H1 (cell line): ENCODE measurements at places on chromosomes 12 and 14.

DNA sequence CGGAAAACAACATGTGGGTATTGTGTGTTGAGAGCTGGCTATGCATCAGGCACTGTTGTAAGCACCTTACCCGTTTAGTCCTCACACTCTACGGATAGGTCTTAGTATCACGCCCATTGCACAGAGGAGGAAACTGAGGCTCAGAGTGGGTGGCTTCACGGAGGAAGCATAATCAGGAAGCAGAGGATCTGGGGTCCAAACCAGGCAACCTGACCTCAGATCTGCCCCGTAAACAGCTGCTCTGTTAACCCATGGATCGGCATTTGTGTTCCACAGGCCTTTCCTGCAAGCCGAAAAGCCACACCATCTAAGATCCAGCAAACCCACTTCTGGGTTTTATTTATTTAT lies 107.9 kb downstream of the SCARB1 start:
- no peaks in the 10 kb centered on the region for H3K27me3 ChIP-seq
- H3K4me3 ChIP-seq, result no peak overlapping the region
- no peak overlapping the region for H3K27ac ChIP-seq
- no peaks in the 10 kb centered on the region for H3K36me3 ChIP-seq

GRCh38 chr12:40253936-40254335 lies 29.1 kb downstream of the LRRK2 start:
- no peak overlapping the region for H3K27ac ChIP-seq
- no peak for DNase-seq
- no peaks in the 10 kb centered on the region for H3K27me3 ChIP-seq
- no peaks in the 10 kb centered on the region for H3K4me1 ChIP-seq

DNA sequence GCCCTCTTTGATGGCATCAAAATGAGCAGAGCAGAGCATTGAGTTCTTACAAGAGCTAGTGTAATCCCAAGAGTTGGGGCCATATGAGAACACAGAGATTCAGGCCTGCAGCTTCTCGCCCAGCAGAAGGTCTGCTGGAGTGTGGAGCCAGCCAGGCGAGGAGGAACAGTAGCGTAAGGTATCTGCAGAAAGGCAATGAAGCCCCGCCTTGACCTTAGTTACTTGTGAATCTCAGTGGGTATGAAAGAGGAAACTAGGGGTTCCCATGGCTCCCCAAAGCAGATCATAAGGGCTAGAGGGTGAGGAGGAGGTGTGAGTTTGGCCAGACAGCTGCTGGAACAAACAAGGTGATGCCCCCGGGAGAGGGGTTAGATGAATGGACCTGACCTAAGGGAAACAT lies 49.4 kb downstream of the SLC8A3 start:
- no peaks in the 10 kb centered on the region for H3K27me3 ChIP-seq
- no peak overlapping the region for H3K27ac ChIP-seq
- peaks cover 2% of the 10 kb centered on the region for H3K4me1 ChIP-seq
- DNase-seq, result no peak
- no peaks in the 10 kb centered on the region for H3K36me3 ChIP-seq
- H3K4me3 ChIP-seq, result no peak overlapping the region

- no peak for DNase-seq
- H3K4me1 ChIP-seq, result no peaks in the 10 kb centered on the region
- H3K36me3 ChIP-seq, result no peaks in the 10 kb centered on the region
- H3K4me3 ChIP-seq, result no peak overlapping the region
These were observed 103.6 kb downstream of the ADGRD1 start for GRCh38 chr12:131057211-131057721.

GRCh38 chr12:118237908-118238307 lies 102.0 kb downstream of the PEBP1 start:
- no peaks in the 10 kb centered on the region for H3K36me3 ChIP-seq
- no peak overlapping the region for H3K27ac ChIP-seq
- no peaks in the 10 kb centered on the region for H3K4me1 ChIP-seq
- H3K27me3 ChIP-seq, result no peaks in the 10 kb centered on the region

DNA sequence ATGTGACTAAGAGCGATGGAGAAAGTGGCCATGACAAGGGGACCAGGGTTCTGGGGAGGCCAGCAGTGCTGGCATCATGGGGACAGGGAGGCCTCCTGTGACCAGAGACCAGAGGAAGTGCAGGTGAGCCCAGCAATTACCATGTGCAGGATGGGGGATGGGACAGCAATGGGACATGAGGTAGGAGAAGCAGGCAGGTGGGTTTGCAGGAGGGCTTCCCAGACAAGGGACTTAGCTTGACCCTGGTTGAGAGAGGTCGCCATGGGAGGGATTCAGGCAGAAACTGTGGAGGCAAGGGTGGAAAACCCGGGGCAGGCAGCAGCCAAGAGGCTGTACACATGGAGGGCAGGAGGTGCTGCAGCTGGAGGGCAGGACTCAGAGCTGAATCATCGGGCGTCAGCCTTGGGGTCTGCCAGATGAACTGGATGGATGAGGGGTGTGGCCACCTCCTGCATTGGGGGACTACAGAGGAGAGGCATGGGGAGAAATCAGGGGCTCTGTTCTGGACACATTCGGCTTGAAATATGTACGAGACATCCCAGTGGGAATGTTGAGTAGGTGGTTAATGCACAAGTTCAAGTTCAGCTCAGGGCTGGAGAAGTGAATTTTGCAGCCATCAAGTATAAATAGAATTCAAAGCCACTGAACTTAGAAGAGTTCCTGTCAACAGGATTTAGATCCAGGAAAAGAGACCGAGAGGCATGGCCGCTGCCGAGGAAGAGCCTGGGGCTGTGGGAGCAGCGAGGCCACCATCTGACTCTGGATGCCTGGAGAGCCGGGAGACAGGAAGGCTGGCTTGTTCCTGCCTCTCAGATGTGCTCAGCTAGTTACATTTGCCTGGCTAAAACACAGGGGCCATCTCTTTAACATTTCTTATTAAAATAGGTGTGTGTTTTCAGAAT lies 36.6 kb downstream of the SFSWAP start:
- H3K36me3 ChIP-seq, result peaks cover 16% of the 10 kb centered on the region
- DNase-seq, result no peak
- H3K27ac ChIP-seq, result no peak overlapping the region
- H3K27me3 ChIP-seq, result no peaks in the 10 kb centered on the region
- no peak overlapping the region for H3K4me3 ChIP-seq

GRCh38 chr12:49626169-49626835 lies 2.9 kb downstream of the PRPF40B start:
- H3K27ac ChIP-seq, result no peak overlapping the region
- H3K36me3 ChIP-seq, result no peaks in the 10 kb centered on the region
- H3K4me1 ChIP-seq, result peaks cover 7% of the 10 kb centered on the region
- H3K27me3 ChIP-seq, result no peaks in the 10 kb centered on the region

DNA sequence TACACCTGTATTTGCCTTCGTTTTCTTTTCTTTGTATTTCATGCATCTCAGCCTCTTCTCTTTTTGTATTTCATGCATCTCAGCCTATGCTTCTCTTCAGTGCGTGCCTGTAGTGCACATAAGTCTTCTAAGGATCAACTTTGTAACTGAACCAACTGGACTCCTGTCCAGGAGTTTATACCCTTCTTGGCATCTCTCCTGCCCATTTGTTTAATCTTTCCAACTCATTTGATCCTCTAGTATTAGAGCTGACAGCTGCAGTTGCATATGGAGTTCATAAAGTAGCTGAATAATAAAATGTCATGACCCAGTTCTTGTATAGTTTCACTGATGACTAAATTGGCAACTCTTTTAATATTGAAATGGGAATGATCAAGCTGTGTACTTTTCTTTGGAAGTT lies 89.7 kb downstream of the FGD4 start:
- peaks cover 2% of the 10 kb centered on the region; the same call in 1 of the 2 replicates for H3K4me1 ChIP-seq
- no peak overlapping the region for H3K4me3 ChIP-seq
- H3K27ac ChIP-seq, result no peak overlapping the region
- no peaks in the 10 kb centered on the region for H3K27me3 ChIP-seq
- DNase-seq, result no peak

DNA sequence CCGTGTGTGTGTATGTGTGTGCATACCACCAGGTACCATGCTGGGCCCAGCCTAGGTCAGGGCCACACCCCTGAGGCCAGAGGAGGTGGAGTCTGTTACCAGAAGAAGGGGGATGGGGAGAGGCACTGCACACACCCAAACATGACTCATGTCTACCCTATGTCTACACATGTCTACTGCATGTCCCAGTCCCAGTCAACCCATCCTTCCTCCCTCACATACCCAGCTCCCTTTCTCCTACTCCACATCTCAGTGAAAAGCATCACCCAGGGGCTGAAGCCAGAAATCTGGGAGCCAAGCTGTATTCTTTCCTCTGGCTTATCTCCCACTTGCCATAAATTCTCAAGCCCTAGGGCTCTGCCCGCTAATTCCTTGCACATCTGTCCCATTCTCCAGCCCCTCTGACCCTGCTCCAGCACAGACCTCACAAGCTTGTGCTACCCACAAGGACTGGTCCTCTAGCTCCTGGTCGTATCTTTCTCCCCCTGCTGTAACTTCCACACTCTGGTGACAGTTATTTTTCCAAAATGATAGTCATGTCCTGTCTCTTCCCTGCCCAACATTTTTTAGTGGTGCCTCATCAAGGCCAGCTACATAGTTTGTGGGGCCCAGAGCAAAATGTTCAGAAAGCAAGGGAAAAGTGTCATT lies 18.0 kb upstream of the APPL2 start:
- H3K27ac ChIP-seq, result no peak overlapping the region
- H3K4me1 ChIP-seq, result no peaks in the 10 kb centered on the region
- no peaks in the 10 kb centered on the region for H3K36me3 ChIP-seq
- no peak for DNase-seq
- H3K27me3 ChIP-seq, result no peaks in the 10 kb centered on the region
- no peak overlapping the region for H3K4me3 ChIP-seq

DNA sequence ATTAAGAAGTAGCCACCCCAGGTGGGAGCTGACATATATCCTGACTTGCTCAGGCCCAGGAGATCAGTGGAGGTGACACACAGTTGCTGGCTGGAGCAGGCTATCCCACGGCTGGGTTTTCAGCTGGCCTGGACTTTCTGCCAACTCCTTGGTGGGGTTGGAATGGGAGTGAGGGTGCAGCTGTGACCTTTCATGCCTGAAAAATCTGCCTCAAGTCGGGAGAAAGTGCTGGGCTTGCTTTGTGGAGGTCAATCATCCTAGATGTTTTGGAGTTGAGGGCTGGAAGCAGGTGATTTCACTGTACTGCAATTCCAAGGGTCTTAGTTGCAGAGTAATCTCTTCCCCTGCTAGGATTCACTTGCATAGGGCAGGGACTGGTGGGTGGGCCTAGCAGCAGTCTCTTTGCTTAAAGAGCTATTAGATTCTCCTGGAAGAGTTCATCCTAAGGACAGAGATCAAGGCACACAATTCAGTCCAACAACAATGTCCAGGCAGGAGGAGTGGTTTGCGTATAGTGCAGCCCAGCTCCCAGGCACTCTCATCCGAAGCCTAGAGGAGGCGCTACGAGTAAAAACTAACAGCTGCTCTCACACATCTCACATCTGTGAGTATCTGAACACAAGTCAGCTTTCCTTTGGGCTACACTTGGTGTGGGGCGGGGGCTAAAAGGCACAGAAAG lies 98.1 kb downstream of the GAS2L3 start:
- H3K27me3 ChIP-seq, result no peaks in the 10 kb centered on the region
- H3K4me3 ChIP-seq, result no peak overlapping the region
- no peaks in the 10 kb centered on the region for H3K36me3 ChIP-seq
- H3K27ac ChIP-seq, result no peak overlapping the region
- no peaks in the 10 kb centered on the region for H3K4me1 ChIP-seq
- no peak for DNase-seq

GRCh38 chr12:67354322-67354721 lies 85.2 kb downstream of the CAND1 start:
- no peaks in the 10 kb centered on the region for H3K27me3 ChIP-seq
- H3K27ac ChIP-seq, result no peak overlapping the region
- no peak for DNase-seq

DNA sequence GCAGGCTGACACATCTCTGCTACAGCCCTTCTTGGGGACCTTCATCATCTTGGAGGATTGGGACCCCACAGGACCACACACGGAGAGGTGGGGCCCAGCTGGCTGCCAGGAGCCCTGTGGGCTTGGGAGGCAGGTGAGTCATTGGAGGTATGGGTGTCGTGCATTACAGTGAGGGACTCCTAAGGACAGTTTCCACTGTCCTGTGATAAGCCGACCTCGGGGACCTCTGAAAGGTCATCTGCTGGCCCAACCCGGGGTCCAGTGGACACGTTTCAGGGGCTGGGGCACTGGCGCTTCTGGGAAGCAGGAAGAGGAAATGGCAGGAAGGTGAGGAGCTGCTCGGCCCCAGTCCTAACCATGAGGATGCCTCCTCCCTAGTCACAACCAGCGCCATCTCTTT lies 238.0 kb downstream of the BCL11B start:
- H3K27ac ChIP-seq, result no peak overlapping the region
- no peaks in the 10 kb centered on the region; the same call in 1 of the 2 replicates for H3K4me1 ChIP-seq
- no peaks in the 10 kb centered on the region for H3K27me3 ChIP-seq
- no peaks in the 10 kb centered on the region for H3K36me3 ChIP-seq
- no peak for DNase-seq
- H3K4me3 ChIP-seq, result no peak overlapping the region

- no peaks in the 10 kb centered on the region for H3K27me3 ChIP-seq
- H3K27ac ChIP-seq, result no peak overlapping the region
- no peak for DNase-seq
- no peak overlapping the region for H3K4me3 ChIP-seq
- H3K4me1 ChIP-seq, result peaks cover 3% of the 10 kb centered on the region; the same call in 1 of the 2 replicates
- no peaks in the 10 kb centered on the region for H3K36me3 ChIP-seq
These were observed 16.3 kb downstream of the MARK3 start for GRCh38 chr14:103401223-103402214.

DNA sequence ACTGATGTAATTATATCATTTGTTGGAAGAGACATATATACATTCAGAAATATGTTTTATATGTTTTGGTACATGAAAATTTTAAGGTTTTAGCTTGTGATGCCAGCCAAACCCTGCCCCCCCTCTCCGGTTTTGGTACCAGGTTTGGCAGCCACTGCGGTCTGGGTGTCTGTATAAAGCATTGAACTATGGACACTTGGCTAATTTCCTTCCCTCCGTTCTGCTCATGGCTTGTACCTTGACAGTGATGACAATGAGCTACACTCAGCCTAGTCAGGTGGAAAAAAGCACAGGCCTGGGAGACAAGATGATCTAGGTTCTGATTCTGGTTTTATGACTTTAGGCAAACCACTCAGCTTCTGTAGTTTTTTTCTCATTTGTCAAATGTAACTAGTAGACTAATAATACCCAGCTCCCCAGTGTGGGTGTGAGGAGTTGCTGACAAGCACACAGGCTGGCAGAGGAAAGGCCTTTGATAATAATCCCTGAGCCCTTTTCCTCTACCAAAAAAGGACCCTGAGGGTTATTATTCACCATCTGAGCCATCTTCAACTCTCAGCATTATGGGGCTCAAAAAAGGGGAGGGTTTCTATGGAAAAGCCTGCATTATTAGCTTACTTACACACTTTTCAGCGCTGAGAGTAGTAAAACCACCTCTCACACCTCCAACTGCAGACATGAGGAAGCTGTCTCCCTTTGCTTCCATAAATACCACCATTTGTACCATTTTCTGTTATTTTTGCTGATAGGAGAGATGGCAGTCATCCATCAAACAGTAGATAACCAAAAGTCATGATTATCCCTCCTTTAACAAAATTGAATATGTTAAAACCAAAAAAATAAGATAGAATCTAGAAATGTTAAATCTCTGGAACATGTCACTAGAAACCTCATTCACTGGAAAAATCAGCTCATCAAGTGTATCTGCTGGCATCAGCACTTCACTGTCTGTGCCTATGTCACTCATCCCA lies 76.3 kb upstream of the PSMC1 start:
- DNase-seq, result no peak
- H3K27ac ChIP-seq, result no peak overlapping the region
- no peaks in the 10 kb centered on the region for H3K4me1 ChIP-seq
- no peaks in the 10 kb centered on the region for H3K36me3 ChIP-seq
- H3K27me3 ChIP-seq, result no peaks in the 10 kb centered on the region

GRCh38 chr12:95796982-95797289 lies 6.4 kb upstream of the NTN4 start:
- DNase-seq, result no peak
- H3K4me1 ChIP-seq, result no peaks in the 10 kb centered on the region
- no peaks in the 10 kb centered on the region for H3K27me3 ChIP-seq
- no peak overlapping the region for H3K27ac ChIP-seq
- H3K36me3 ChIP-seq, result no peaks in the 10 kb centered on the region
